ENCODE measurements at places on chromosomes 4 and X.

GRCh38 chrX:109739625-109740432 is 6.8 kb upstream of the ACSL4 start:
- DNase-seq = no peak

DNA sequence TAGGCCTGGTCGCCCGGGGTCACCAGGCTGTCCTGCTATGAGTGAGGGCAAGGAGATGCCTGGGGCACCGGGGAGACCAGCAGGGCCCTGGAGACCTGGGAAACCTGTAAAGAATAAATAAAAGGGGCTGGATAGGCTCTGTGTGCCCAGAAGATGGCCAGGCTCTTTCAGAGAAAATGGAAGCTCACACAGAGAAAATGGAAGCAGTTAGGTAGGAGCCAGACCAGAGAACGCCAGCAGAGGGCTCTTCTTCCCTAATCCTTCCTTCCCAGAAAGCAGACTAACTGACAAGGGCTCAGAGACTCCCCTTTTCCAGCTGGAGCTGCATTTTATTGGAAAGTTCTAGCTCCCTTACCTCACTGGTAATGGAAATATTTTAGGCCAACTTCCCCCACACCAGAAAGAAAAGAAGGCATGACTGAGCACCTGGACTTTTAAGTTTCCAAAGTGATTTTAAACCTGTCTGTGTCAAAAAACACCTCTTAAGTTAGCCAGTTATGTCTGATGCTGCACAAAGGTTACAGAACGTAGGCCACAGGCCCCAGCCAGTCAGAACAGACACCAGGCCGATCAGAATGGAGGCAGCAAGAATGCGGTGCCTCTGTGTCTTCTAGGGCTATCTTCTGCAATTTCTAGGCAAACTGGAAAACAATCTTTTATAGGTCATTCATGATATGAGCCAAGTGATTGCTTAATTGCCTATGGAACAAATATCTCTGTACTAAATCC is 74.0 kb downstream of the ATG4A start:
- DNase-seq = peak; percentile 4

DNA sequence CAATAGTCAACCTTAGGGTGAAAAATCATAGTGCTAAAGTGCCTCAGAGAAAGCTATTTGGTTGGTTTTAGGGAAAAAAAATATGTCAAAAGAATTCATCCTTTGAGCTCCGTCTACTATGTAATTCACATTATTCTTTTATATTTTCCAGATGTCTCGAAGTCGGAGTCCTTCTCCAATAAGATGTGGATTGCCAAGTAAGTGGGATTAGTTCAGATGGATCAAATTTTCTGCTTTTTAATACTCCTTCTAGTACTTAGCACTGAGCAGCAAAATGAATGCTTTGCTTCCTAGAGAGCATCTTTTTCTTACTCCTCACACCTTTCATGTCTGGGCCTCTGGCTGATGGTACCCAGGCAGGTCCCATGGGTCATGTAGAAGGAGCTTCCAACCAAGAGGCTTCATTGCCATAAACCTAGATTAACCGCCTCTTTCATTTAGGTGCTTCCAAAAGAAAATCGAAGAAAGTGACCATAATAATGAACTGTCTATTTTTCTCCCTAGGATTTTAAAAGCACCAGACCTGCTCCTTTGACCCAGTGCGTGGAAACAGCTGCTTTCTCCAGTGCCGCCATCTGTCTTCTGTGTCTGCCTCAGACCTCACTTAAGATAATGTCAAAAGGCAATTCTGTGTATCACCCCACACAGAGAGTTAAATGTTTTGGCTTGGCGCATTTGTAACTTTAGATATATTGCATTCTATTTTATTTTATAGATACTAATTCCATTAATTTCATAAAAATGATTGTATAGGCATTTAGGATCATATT is 43.5 kb downstream of the SPATA18 start:
- no peak for DNase-seq

- no peak for DNase-seq
These were observed 21.1 kb downstream of the ZBTB49 start for GRCh38 chr4:4311193-4311592.

DNA sequence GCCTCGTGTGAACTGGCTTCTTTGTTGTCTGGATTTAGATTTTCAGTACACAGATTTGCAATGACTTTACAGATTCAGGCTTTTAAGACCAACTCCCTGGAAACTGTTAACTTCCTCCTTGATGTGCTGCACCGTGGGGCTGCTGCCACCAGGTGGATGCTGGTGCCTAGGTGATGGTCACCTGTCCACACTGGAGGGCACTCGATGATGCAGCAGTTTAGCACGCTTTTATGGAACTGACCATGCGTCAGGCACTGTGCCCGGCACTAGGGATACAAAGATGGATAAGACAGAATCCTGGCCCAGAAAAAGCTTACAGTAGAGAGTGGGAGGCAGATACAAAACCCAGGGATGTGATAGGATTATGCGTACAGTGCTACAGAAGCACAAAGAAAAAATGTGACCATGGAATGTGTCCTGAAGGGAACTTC is 180.7 kb downstream of the CEP135 start:
- DNase-seq = no peak

DNA sequence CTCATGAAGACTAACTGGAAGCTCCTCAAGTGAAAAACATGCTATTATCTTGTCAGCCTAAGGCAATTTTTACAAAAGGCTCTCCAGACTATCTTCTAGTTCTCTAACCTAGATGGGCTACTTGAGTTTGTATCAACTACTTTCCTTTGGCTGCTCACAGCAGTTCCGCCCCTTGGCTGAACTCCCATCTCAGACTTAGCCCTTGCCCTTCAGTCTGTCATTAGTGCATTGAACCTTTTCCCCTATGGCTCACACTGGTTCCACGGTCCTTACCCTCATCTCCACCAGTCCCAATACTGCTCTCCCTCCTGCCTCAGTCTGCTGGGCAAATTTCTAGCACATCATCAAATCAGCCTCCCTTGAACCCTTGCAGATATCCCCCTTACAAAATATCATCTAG is 362.3 kb downstream of the PPP1R2C start:
- DNase-seq = no peak

DNA sequence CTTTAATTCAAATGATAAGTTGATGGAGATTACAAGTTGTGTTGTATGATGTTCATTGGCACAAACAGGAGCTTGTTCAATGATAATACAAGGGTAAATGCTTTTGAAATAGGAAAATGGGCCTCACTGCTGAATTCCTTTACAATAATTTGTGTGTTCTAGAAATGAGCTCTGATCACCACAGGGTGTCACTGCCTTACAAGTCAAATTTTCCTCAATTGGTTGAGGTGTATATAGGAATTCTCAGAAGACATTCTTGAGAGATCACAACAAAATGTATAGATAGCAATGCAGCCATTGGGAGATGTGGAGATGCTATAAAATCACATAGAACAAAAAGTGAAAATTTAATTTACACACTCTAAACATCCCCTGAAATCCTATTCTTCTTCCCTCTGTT is 49.6 kb downstream of the KLF8 start:
- peak; percentile 0 for DNase-seq

- no peak for DNase-seq
These were observed 32.6 kb downstream of the CCDC158 start for GRCh38 chr4:76388160-76388908.

GRCh38 chr4:174071595-174071994 is 211.9 kb downstream of the FBXO8 start:
- DNase-seq = no peak

DNA sequence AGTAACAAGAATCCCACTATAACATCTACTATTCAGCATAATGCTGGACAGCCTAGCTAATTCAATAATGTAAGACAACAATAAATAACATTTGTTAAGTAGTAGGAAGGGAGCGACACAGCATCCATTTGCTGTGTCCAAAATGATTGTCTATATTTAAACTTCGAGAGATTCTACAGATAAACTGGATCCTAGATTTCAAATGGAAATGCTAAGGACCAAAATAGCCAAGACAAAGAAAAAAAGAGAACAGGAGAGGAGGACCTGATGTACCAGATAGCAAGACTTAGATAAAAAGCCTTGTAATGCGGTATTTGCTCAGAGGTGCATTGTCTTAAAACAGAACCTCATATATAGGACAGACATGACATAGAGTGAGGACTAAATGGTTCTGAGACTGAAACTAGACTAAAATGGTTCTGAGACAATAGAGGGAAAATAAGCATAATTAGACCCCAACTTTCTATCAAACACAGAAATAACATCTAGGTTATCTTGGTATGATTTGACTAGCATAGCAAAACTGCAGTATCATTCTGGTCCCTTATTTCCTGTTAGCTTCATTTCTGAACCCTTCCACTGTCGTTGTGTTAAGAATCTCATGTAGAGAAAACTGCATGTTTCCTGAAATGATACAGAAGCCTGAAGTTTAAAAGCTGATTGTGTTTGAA is 3.8 kb downstream of the HPGDS start:
- DNase-seq = no peak

- no peak for DNase-seq
These were observed 113.6 kb upstream of the CBLL2 start for GRCh38 chrX:22159071-22159470.

- no peak for DNase-seq
These were observed 175.4 kb upstream of the PSAPL1 start for GRCh38 chr4:7610022-7610670.

DNA sequence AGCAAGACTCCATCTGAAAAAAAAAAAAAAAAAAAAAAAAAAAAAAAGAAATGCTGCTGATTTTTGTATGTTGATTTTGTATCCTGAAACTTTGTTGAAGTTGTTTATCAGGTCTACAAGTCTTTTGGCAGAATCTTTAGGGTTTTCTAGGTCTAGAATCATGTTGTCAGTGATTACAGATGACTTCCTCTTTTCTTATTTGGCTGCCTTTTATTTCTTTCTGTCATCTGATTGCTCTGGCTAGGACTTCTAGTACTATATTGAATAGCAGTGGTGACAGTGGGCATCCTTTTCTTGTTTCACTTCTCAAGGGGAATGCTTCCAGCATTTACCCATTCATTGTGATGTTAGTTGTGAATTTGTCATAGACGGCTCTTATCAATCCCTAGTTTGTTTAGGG is 334.4 kb downstream of the SPRY1 start:
- no peak for DNase-seq

GRCh38 chr4:38141808-38142500 is 181.8 kb downstream of the PTTG2 start:
- no peak for DNase-seq

GRCh38 chrX:34778916-34779315 is 121.8 kb upstream of the TMEM47 start:
- no peak for DNase-seq

- no peak for DNase-seq
These were observed 24.4 kb downstream of the TMEM144 start for GRCh38 chr4:158234671-158235070.

DNA sequence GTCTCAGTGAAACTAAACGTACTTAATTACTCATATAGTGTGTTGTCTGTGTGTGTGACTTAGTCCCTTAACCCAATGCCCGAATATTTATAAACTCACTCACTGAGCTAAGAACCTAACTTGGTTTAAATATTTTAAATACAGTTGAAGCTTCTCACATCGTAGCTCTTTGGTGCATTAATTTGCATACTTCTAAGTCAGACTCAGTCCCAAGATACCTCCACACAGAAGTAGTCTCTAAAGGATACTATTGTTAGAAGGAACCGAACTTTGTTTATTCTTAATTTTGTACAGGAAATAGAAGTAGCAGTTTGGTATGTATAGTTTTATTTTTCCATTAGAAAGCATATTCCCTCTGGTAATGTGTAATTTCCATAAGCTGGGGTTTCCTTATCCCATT is 54.0 kb upstream of the NKAP start:
- no peak for DNase-seq

DNA sequence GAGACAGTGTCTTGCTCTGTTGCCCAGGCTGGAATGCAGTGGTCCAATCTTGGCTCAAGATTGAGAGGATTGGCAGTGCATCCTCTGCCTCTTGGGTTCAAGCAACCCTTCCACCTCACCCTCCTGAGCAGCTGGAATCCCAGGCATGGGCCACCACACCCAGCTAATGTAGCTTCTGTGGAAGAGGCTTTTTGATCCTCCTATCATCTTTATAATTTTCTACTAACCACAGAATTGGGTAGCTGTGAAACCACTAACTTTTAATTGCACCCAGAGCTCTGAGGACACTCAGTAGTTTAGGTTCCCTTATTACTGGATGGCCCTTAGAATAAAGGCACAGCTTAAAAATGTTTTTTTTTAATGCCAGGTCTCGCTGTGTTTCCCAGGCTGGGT is 8.9 kb upstream of the AGA start:
- no peak for DNase-seq
